NCI-H446 (cell line): ENCODE measurements at places on chromosomes 12 and 14.
A peak's percentile ranks its signal among the peaks of the same experiment; 100 is the strongest.

GRCh38 chr12:19937161-19937560 is 431.2 kb upstream of the PDE3A start:
- DNase-seq, result no peak

DNA sequence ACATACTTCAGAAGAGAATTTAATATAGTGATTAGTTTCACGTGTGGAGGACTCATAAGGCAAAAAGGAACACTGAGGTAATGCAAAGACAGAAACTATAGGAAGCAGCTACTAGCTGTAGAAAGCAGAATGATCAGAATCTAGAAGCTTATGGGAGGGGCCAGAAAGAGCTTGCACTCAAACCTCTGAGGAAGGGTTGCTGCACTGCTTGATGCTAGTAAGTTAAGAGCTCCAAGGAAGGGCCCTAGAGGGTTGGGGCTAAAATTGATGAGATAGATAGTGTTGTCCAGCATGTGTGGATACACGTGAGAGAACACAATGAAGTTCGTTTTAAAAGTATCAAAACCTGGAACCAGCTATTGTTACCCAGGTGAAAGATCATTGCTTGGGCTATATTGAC is 311.1 kb downstream of the SLC6A15 start:
- DNase-seq, result no peak

DNA sequence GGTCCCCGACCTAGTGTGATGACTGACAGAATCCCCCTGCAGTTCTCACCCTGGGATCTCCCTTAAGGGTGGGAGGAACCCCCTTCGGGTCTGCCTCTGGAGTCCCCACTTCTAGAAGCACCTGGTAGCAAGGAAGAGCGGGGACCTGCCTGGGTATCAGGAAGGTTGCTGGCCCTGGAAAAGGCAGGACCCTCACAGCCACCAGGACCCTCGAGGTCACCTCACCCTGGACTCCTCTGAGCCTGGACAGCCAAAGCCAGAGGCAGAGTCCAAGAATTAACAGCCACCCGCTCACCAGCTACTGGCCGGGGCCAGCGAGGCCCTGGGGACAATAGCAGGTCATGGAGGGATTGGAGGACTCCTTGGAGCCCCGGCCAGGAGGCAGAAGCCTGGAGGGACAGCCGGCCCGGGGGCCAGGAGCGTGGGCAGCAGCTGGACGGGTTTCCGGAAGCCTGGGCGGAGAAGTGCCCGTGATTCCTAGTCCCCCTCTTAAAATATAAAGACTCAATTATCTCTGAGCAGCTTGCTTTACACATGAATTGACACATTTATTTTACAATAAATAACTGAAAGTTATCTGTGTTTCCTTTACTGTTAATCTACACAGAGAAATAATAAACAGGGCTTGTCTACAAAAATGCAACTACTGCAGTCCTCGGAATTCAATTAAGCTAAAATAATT is 17.5 kb downstream of the BCL11B start:
- no peak for DNase-seq

DNA sequence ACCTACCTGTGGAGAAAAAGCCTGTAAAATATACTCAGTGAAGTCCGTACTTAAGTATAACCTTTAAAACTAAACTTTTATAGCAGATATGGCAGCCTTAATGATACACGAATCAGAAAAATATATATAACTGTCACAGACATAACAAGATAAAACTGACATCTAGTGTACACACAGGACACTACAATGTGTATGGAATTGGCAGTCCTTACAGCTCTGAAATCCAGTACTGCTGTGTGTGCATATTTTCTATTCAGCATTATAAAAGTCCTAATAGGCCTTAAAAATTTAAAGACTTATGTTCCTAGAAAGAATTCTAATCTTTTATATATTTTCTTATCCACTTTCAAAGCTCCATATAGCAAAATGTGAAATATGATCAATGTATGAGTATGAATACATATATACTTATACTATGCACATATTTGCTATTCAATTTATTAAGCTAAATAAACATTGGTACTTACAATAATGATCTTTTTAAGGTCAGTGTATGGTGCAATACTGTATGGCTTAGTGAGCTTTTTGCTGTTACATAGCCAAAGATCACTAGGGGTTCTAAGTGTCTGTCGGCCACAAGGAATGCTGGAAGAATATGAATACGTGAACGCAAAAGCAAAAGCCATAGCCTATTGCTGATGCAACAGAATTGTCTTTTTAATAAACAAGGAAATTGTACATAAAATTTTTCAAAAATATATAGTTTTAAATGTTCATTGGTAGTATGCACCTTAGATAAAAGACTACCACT is 69.2 kb downstream of the C2CD5 start:
- DNase-seq, result no peak

DNA sequence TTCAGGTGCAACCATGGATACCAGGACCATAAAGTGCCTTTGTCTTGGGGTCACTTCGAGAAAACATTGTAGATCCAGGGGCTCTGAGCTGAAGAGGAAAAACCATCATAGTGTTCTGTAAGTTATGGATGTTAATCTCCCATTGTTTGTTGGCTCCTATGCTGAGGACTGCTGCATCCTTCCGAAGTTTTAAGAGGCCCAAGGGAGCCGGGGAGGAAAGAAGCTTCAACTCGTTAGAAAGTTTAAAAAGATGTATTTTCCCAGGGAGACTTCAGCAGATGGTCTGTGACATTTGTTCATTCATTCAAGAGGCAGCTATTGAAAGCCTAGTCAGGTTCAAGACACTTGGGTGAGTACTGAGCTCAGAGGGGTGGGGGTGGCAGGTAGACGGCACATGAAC is 378.8 kb upstream of the TBX3 start:
- DNase-seq, result no peak

GRCh38 chr14:76713121-76713520 is 48.1 kb upstream of the VASH1 start:
- DNase-seq, result no peak

- no peak for DNase-seq
These were observed 1.4 kb downstream of the ATF1 start for GRCh38 chr12:50765095-50765911.

GRCh38 chr12:124637163-124637562 is 69.8 kb upstream of the NCOR2 start:
- no peak for DNase-seq

DNA sequence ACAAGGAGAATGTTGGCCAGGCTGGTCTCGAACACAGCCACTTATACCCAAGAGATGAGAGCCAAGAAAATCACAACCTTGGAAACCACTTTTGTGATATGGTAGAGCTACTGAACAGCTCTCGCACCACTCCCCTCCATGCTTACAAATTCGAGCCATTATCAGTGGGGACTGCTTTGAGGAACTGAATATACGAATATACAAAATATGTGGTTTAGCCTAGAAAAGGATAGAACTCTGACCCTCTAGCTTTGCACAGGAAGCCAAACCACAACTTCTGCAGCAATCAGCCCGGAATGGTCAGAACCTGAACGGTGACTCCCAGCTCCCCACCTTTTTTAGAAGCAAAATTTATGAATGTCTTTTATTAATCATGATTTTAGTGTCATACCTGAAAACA is 129.8 kb upstream of the TMEM132C start:
- DNase-seq, result no peak

DNA sequence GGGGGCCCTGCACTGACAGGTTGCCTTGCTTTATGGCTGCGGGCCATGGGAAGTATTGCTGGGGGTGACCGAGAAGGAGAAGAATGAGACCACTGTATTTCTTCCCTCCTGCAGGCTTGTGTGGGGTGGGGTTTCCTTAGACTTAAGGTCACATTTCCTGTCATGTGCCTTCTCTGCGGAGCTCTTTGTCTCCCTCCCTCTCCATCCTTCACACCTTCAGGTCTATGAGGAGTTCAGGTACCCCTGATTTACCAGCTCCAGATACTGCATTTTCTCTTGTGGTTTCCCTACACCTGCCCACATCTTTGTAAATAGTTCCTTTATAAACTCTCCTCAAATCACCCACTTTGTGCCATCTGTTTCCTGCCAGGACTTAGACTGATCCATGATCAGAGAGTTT is 3.6 kb downstream of the FNTB start:
- no peak for DNase-seq

GRCh38 chr14:39766397-39767000 is 334.3 kb upstream of the FBXO33 start:
- no peak for DNase-seq

- peak; percentile 7 for DNase-seq
These were observed 12.0 kb downstream of the C12orf75 start for GRCh38 chr12:105342464-105342863.

- no peak for DNase-seq
These were observed 52.0 kb downstream of the WSCD2 start for GRCh38 chr12:108181095-108181454.

GRCh38 chr14:52918486-52918885 is 32.4 kb downstream of the FERMT2 start:
- DNase-seq, result no peak

DNA sequence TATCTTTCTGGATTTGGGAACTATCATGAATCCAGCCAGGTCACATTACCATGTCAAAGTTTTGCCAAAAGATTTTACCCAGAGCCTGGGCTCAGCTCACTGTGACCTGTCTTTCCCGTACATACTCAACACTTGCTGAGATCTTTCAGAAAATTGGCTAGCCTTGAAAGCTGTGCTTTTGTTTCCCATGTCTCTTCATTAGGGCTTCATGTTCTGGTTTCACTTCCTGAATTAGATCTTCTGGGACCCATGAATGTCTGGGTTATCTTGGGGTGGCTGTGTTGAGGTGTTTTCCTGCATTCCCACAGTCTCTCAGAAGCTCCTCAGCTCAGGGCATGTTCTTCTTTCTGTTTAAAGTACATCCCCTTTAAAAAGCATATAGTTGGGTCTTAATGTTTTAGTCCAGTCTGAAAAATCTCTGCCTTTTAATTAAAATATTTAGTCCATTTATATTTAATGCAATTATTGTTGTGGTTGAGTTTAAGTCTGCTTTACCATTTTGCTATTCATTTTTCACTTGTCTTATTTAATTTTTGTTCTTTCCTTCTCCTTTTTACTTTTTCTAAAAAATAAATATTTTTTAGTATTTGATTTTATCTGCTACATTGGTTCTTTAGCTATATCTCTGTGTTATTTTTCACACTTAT is 242.7 kb downstream of the VRK1 start:
- no peak for DNase-seq

- no peak for DNase-seq
These were observed 34.4 kb upstream of the NDUFA12 start for GRCh38 chr12:95037906-95038305.

- DNase-seq, result no peak
These were observed 46.0 kb upstream of the CHST11 start for GRCh38 chr12:104410786-104411185.

DNA sequence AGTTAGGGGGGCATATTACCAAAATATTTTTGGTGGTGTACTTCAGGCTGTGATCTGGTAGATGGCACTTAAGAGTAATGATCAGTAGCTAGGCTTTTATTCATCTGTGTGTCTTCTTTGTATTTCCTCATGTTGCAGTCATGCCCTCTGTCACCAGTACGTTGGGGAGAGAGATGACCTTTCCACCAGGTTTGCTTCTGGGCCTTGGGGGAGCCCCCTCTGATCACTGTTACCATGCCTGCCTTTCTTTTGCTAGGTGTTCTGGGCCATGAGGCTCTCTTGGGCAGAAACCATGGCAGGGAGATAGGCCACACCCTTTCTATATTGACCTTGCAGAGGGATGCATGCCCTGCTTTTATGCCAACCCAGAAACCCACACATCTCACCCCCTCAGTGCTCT is 208.5 kb downstream of the RAD51B start:
- no peak for DNase-seq
